ENCODE measurements at places on chromosomes 12 and 14. TPM values are rescaled to one million over a fixed set of nuclear protein-coding genes. Genes with fewer than 3 reads are reported as not detected.

Gene TRHDE
- total RNA-seq = 9.0 TPM

- DNase-seq = peak; percentile 24
Observed at GRCh38 chr14:99479160-99479905, 1.3 kb downstream of the SETD3 start.

- DNase-seq = no peak
Observed at GRCh38 chr14:42488965-42489364, 882.3 kb downstream of the LRFN5 start.

DNA sequence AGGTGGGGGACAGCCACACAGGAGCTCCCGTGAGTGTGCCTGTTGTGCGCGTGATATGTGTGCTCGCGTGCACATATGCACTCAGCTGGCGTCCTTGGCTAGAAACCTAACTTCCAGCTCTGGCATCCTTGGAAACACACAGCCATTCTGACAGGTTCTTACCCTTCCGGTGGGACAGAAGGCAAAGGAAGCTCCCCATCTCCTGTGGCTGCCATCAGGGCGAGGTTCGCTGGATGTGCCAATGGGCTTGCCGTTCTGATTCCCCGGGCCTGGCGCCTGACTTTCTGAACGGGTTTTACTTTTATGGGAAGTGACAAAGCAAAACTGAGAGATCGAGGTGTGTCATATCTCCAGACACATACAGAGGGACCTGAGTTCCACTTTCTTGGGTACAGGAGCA lies 124.7 kb downstream of the PAPOLA start:
- DNase-seq = no peak

DNA sequence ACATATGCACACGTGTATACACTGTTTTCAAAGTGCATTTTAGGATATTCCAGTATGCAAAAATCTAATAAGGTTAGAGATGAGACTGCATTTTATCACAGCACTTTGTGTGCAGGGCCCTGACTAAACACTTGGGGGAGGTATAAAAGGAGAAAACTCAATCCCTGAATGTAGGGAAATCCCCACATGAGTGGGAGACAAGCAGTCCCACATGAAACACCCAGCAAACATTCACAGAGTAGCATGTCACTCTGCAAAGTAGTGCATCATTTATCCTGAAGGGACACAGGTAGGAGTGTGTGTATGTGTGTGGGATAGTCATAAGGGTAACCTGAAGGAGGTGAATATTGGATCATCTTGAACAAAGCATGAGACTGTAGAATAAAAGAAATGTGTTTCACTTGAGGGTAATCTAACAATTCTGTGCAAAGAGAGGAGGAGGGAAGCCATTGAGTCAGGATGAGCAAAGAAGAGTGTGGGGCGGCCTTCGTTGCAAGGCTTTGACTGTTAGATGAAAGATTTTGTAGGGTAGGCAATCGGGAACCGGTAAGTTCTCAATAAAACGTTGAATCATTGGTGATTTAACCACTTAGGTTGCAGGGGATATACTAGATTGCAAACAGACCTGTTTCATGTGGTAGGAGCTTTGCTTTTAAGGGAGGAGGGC lies 2.9 kb downstream of the PRPF40B start:
- DNase-seq = no peak
